SK-MEL-5 (cell line): ENCODE measurements at places on chromosomes 2 and 18. TPM values are rescaled to one million over a fixed set of nuclear protein-coding genes. Genes with fewer than 3 reads are reported as not detected.

IL37 gene
- total RNA-seq: not detected in 2 replicates

RRM2 gene
- 38.9 and 46.9 TPM in 2 replicates for total RNA-seq

DYSF gene
- total RNA-seq: 0.50 and 0.56 TPM in 2 replicates

UGT1A5 gene
- not detected in 2 replicates for total RNA-seq

CAVIN2 gene
- not detected in 2 replicates for total RNA-seq

AQP4 gene
- total RNA-seq: not detected in 2 replicates

- no peak for DNase-seq
Measured at GRCh38 chr2:227824711-227825110, 11.1 kb downstream of the CCL20 start.

DNA sequence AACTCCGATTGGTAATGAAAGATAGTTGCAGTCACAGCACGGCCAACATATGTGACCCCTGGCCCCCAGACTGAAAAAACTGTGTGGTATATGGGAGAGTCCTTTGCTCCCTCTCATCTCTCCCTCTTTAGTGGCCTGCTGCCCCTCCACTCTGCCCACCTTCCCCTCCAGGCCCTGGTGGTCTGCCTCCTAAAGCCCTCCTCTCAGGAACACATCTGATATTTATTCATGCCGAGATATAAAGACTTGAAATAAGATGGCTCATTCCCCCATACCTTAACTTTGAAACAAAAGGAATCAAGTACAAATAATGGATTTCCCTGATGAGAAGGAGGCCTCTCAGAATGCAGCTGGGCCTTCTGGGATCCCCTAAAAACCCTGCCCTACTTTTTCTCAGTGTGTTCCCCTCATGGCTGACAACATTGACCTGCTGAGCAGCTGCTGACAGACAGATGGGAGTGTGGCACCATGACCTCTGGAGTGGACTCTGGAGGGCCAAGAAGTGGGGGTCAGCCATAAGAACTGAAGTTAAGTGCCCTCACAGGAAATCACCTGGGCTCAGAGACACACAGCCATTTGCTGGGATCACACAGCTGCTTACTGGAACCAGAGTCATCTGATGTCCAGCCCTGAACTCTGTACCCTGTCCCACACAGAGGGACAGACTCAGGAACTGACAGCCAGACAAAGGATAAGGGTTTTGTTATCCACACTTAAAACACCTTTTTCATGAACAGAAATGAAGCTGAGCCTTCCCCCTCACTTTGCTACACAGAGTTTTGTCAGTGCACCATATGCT, 39.8 kb upstream of the ST8SIA3 start:
- DNase-seq: no peak

DNA sequence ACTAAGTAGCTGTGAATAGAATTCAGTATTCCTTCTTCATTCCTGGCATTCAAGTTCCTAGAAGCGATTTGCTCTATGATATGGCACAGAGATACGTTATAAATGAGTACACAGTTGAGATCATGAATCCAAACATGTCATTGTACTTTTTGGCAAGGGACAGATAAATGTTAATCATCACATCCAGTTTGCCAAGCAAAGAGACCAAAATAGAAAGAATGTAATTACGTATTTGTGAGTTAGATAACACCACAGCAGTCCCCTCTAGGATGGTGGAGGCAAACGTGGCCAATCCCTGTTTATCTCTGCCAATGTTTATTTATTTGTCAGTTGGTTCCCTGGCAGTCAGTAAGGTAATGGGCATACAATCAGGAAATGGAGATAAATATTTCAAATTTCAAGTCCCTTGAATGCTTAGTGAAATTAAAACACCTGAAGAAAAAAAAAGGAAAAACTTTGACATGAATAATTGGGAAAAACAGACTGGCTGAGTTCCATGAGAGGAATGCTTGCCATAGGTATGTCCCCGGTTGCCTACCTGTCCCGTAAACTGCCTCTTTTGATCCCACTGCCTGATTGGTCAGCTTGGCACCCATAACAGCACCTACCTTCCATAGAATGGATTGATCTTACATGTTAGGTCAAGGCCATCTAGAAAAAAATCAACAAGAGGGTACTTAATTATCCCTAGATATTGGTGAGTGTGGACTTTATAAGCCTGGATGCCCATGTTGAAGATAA, 451.1 kb upstream of the NETO1 start:
- DNase-seq: no peak

DNA sequence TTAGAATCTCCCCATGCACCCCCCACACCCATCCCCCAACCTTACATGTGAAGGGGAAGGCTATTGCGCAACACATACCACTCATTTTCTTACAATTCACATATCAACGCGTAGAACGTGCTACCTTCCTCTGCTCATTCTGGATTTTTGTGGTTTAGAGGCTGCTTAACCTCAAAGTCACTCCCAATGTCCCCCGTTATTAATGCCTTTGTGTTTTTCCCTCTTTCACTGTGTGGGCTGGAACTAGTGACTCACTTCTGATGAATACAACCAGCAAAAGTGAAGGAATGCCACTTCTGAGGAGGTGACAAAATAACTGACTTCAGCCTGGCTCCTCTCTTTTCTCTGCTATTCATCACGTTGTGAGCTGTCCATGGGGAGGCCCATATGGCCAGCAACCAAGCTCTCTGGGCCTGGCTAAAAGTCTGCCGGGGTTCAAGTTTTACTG, 342.5 kb upstream of the NXPH2 start:
- no peak for DNase-seq

GRCh38 chr18:39599251-39599650, 2033.7 kb upstream of the CELF4 start:
- DNase-seq: no peak

- DNase-seq: no peak
Measured at GRCh38 chr2:131010566-131010965, 82.7 kb downstream of the FAM168B start.

GRCh38 chr18:59951591-59951990, 51.8 kb downstream of the PMAIP1 start:
- no peak for DNase-seq

GRCh38 chr18:7566244-7566566, 911 bp upstream of the PTPRM start:
- DNase-seq: peak; percentile 9

DNA sequence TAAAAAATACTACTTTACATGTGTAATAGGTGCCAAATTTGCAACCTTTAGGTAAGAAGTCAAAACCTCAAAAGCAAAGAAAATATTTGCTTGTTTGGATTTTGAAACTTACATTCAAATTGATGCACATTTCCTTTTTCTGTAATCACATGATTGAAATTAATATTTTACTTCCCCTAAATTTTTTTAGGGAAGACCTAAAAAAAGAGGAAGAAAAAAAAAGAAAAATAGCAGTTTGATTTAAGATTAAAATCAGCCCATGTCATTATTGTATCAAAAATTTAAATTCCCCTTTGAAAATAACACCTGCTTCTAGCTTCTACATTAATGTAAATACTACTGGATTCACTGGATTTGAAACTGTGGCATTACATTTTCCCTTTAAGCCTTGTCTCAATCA, 68.2 kb upstream of the STON1 start:
- no peak for DNase-seq
